ENCODE measurements at places on chromosomes 12 and 14.

GRCh38 chr12:46269429-46270241 lies 792 bp upstream of the SLC38A1 start:
- DNase-seq, result peak; percentile 52

DNA sequence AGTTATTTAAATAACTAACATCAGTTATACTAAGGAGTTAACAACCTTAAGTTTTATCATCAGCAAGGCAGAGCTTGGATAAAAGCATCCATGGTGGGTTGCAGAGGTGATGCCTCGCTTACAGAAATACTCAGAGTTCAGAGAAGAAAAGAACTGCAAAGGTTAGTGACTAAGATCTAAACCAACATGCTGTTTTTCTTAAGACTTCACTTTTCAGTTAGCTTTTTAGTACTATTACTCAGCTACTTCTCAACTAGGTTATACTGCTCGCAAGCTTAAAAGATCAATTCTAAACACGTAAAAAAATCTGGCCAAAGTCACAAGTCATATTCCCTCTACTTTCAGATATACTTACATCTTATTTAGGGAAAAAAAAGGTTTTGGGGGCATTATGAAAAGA lies 2.8 kb downstream of the PPP1CC start:
- no peak for DNase-seq

DNA sequence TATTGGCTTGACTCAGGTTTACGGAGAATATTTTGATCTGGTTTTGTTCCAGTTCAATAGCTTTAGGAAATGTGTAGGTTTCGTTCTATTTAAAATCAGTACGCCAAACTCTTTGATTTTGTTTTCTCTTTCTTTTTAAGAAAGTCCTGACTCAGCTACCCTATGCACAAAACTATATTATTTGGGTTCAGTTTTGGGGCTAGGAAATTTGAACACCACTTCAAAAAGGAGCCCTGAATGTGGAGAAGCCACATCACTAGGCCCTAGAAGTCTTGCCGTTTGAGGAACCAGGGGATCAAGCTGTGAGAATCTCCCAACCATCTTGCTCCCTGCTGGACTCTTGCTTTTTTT lies 168.2 kb upstream of the BCL2L14 start:
- DNase-seq, result no peak

- no peak for DNase-seq
Observed at GRCh38 chr14:77276295-77276935, 5.4 kb upstream of the NGB start.

GRCh38 chr12:112207397-112207924 lies 82.1 kb downstream of the TRAFD1 start:
- no peak for DNase-seq

DNA sequence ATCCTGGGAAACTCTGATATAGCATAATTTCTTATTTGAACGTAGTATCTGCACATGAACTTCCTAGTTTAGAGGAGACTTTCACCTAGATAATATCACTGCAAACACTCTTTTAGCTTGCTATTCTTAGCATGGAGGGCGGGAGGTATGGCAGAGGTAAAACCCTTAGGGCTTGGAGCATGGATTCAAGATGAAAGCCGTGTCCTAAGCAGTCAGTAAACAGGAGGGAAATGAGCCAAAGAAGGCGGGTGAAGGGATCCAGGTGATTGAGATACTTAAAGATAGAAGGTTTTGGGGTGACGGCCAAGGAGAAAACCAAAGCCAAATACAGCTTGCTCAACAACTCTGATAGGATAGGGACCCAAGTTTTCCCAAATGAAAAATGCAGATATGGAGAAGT lies 107.1 kb upstream of the BCAT1 start:
- DNase-seq, result no peak

- no peak for DNase-seq
Observed at GRCh38 chr14:21902561-21903181, 229.1 kb upstream of the OR4E1 start.

DNA sequence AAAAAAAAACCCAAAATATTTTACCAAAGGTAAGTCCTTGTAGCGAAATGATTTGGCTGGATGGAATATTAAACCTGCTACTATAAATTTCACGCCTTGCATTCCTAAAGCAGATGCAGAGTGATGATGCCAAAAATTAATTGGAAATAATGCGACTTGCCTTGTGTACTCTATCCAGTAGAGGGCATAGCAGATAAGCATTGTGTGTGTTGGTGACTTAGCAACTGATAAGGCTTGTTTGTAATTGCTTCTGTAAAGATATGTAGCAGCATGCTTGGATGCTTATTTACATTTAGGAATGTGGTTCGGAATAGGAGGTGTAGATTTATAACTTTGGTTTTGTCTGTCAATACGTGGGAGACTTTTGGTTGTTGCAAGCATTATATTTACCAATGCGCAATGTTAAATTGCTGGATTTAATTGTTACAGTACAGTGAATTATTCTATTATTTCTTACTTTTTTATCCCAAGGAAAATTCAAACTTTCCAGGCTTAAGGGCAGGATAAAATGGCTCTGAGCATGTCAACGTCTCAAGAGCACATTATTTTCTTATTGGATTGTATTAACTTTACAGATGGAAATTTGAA lies 80.5 kb downstream of the TMEM260 start:
- no peak for DNase-seq

GRCh38 chr12:33830070-33830469 lies 192.2 kb upstream of the ALG10 start:
- DNase-seq, result no peak

GRCh38 chr14:70779667-70780066 lies 29.6 kb downstream of the MAP3K9 start:
- no peak for DNase-seq

DNA sequence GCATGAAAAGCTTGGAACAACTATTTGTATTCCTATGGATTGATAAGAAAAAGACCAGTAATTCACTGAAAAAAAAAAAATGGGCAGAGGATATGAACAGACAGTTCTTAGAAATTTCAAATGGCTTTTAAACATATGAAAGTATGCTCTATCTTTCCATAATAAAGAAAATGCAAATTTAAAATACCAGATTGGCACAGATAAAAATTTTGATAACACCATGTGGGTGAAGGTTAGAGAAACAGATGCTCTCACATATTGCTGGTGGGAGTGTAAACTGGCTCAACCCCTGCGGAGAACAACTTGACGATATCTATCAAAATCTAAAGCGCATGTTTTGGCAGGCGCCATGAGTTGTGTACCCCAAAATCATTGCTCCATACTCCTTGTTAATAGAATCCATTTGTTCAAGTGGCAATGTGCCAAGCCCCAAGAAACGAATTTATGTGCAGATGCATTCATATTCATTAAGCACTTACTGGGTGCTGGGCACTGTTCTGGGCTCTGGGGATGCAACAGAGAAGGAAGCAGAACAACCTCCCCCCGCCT lies 29.5 kb upstream of the TMPO start:
- no peak for DNase-seq

GRCh38 chr12:119301379-119301778 lies 33.1 kb upstream of the CCDC60 start:
- DNase-seq, result no peak

DNA sequence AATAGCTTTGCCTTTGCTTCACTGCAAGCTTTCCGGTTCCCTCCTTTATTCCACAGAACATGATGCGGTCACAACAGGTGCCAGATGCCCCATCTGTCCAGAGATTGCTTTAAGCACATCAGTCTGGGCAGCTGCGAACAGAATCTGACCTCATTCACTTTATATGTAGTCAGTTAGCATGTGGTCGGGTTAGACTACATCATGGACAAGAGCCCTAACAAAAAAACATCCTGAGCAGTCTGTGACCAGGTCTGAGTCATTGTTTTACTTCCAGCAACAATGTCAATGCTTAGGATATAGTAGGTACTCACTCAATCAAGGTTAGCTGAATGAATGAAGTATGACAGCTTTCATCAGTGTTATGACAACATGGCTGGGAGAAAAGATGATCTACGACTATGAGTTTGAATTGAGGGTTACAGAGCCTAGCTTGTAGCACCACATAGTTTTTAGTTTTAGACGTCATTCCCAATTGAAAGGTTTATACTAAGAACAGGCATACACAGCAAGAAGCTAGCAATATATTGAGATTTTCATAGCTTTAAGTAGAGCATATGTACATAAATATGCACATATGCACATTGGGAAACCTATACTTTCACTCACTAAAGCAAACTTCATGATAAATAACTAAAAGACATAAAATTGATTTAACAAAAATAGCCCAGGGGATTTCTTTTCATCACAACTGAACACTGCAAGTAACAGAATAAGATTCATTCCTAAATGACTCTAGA lies 64.2 kb upstream of the TMCC3 start:
- DNase-seq, result no peak

DNA sequence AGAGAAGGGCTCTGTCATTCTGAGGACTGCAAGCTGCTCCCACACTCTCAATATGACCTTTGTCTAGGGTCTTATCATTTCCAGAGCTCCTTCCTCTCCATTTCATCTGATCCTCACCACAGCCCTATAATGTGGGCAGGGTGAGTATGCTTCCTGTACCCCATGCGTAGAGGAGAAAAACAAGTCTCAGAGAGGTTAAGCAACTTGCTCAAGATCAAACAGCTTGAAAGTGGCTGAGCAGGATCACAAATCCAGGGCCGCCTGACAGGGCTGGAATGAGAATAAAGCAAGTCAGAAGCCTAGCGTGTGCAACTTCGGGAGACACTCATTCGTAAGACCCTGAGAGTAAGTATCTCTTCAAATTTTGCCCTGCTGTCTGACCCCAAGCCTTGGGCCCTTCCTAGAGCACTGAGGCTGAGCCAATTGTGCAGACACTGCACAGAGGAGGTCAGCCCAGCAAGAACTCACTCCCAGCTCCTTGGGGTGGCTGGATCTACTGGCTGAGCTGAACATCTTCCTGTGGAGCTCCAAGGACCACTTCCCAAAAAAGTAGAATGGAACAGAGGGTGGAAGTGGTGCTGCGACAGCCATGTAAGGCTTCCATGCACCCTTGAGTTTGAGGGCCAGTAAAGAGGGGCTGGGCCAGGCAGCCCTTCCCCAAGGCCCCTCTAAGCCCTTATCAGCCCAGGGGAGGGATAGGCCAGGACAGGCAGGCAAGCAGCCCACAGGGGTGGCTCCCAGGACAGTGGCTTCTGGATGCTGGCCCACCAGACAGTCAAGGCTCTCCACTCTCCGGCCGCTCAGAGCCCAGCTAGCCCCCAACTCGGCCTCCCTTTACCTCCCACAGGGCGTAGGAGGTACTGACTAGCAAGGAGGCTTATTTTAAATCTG lies 10.5 kb downstream of the ZFP36L1 start:
- no peak for DNase-seq

GRCh38 chr14:54356172-54356571 lies 40.6 kb upstream of the CDKN3 start:
- DNase-seq, result no peak

GRCh38 chr12:70644861-70645260 lies 7.6 kb upstream of the PTPRB start:
- no peak for DNase-seq

DNA sequence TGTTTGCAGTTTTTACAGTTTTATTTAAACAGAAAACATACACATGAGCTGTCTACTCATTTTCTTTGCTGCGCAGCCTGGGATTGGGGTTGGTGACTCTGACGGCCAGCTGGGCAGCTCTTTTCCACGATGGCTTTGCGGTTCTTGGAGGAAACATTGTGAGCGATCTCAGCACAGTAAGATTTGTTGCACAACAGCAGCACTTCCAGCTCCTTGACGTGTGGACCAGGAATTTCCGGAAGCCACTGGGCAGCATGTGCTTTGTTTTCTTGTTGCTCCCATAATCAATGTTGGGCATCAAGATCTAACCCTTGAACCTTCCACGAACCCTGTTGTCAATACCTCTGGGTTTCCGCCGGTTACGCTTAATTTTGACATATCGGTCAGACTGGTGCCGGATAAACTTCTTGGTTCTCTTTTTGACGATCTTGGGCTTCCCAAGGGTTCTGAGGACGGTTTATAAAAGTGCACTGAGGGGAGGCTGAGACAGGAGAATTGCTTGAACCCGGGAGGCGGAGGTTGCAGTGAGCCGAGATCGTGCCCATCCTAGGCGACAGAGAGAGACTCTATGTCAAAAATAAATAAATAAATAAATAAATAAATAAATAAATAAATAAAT lies 21.8 kb downstream of the FKBP11 start:
- no peak for DNase-seq

DNA sequence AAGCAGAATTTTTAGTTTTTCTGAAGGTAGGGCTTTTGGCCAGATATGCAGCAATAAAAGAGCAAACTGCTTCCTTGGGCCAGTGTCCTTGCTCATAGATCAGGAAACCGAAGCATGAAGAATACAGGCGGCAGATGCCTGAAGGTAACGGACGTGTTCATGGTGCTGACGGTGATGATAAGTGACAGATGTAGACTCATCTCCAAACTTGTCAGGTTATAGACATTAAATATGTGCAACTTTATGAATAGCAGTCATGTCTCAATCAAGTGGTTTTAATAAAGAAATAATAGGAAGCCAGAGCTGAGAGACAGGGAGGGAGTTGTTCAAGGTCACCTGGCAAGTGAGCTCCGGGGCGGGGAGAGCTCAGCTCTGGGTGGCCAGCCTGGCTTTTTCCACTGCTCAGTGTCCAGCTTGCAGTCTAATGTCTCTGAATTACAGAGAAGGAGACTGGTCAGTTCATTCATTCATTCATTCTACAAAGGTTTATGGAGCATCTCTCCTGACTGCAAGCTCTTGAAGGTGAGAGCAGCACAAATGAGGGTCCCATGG lies 1.0 kb downstream of the SERPINA5 start:
- no peak for DNase-seq

GRCh38 chr14:81465507-81466228 lies 65.5 kb upstream of the STON2 start:
- no peak for DNase-seq

DNA sequence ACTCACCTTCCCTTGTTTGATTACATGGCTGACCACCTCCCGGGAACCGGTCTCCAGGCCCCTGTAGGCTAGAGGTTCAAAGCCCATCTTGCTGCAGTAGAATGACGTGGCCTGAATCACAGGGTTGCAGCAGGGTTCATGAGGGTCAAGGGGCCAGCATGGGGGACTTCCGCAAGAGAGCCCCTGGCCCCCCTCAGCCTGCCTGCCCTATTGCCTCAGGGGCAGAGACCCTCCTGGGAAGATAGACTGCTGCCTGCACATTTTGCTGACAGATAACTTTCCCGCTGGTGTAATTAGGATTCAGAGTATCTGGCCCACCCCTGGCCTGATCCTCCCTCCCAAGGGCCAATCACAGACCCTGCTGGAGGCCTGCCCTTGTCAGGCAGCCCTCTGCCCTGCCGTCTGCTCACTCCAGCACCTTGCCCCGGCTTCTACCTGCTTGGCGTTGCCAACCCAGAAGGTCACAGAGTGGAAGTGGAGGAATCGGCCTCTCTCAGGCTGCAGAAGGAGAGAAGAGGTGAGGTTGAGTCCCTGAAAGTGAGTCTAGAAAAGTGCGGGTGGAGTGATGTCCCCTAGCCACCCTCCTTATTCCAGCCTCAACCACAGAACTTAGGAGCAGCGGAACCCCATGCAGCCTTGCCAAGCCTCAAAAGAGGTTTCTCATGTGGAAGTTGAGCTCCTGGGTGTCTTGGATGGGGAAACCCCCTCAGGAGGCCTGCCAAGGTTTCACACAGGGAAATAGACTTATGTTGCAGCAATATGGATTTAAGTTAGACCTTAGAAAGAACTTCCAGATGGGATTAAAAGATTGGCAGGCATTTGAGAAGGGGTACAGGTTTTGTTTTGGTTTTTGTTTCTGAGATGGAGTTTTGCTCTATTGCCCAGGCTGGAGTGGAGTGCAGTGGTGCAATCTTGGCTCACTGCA lies 1.1 kb downstream of the HPD start:
- no peak for DNase-seq

- no peak for DNase-seq
Observed at GRCh38 chr12:82415402-82415801, 57.1 kb downstream of the METTL25 start.

GRCh38 chr12:103548622-103549601 lies 38.2 kb upstream of the STAB2 start:
- DNase-seq, result peak; percentile 45
